ENCODE measurements at places on chromosomes 3 and 15. TPM values are rescaled to one million over a fixed set of nuclear protein-coding genes. Genes with fewer than 3 reads are reported as not detected.

The C3orf85 gene
- not detected for total RNA-seq

The KIF7 gene
- 14.0 TPM for total RNA-seq

The EAF1 gene
- total RNA-seq: 28.0 TPM

The EFHB gene
- total RNA-seq: 1.3 TPM

The PP2D1 gene
- total RNA-seq: not detected

The DPPA2 gene
- 12.6 TPM for total RNA-seq

The KCNH8 gene
- 2.4 TPM for total RNA-seq

The COLQ gene
- 1.9 TPM for total RNA-seq

The TJP1 gene
- 138 TPM for total RNA-seq

The ZNF860 gene
- total RNA-seq: 8.6 TPM

The LMAN1L gene
- total RNA-seq: not detected

The MOBP gene
- 0.10 TPM for total RNA-seq

The GOLGA8H gene
- 0.71 TPM for total RNA-seq

The MEIS2 gene
- total RNA-seq: 0.22 TPM

The SRPRB gene
- 43.4 TPM for total RNA-seq

The AGTR1 gene
- not detected for total RNA-seq

The ACKR4 gene
- not detected for total RNA-seq

The OR5K2 gene
- not detected for total RNA-seq

The ATP2B2 gene
- total RNA-seq: 1.2 TPM

The NANOGP8 gene
- total RNA-seq: 31.9 TPM

The EIF5A2 gene
- 13.8 TPM for total RNA-seq

The ALDH1A2 gene
- 0.31 TPM for total RNA-seq

The PDCD10 gene
- 76.6 TPM for total RNA-seq

The CLDN18 gene
- not detected for total RNA-seq

Measured in H1 (cell line).